Activated naive CD4-positive, alpha-beta T cell treated with anti-CD3 and anti-CD28 coated beads, Interleukin-2, amount 10 ng/mL, durations not matched to agents 5 hours and 36 hours (primary cell): ENCODE measurements at places on chromosomes 3 and 15. TPM values are rescaled to one million over a fixed set of nuclear protein-coding genes. Genes with fewer than 3 reads are reported as not detected.

PPP1R14D gene
- total RNA-seq, result not detected

DLL4 gene
- total RNA-seq, result not detected

SORD gene
- total RNA-seq, result 5.7 TPM

CFAP44 gene
- 8.9 TPM for total RNA-seq

SLC30A4 gene
- total RNA-seq, result 4.4 TPM

PPCDC gene
- 16.8 TPM for total RNA-seq

EIF1B gene
- total RNA-seq, result 35.2 TPM

PLA2G4B gene
- total RNA-seq, result 14.4 TPM

LCTL gene
- total RNA-seq, result not detected

ACTC1 gene
- total RNA-seq, result not detected

IL12A gene
- 0.18 TPM for total RNA-seq

ISL2 gene
- 0.12 TPM for total RNA-seq

MOBP gene
- total RNA-seq, result not detected

RNF111 gene
- total RNA-seq, result 40.8 TPM

ZBBX gene
- not detected for total RNA-seq

TOPAZ1 gene
- not detected for total RNA-seq

EPHB3 gene
- total RNA-seq, result 0.17 TPM

PRR20G gene
- not detected for total RNA-seq

SLITRK3 gene
- not detected for total RNA-seq

SNUPN gene
- total RNA-seq, result 29.7 TPM

DHX36 gene
- 64.3 TPM for total RNA-seq
